Activated CD8-positive, alpha-beta T cell treated with anti-CD3 and anti-CD28 coated beads, Interleukin-2, amount 10 ng/mL, durations not matched to agents 7 days and 5 days (primary cell): ENCODE measurements at places on chromosomes 2 and 18. TPM values are rescaled to one million over a fixed set of nuclear protein-coding genes. Genes with fewer than 3 reads are reported as not detected.

The BMPR2 gene
- 6.3 TPM for total RNA-seq

The APCDD1 gene
- not detected for total RNA-seq

The TBR1 gene
- 0.10 TPM for total RNA-seq

- DNase-seq: no peak
Measured at GRCh38 chr18:41969881-41970280, 14.8 kb downstream of the PIK3C3 start.

DNA sequence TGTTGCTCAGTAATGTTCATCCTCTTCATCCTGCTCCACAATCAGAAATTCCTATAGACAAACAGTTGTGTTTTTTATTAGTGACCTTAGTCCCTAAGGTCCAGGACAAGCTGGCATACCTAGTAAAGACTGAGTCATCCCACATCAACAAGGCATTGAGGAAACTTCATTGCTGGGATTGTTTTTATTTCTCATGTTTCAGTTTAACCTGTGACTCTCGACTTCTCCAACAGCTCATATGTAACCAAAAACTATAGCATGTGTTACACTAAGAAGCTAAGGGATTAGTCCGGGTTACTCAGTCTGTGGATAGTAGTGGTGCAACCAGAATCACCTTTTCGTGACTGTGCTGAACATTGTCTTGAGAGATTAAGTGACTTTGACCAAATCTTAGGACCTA is 292.1 kb downstream of the RDH14 start:
- no peak for DNase-seq

DNA sequence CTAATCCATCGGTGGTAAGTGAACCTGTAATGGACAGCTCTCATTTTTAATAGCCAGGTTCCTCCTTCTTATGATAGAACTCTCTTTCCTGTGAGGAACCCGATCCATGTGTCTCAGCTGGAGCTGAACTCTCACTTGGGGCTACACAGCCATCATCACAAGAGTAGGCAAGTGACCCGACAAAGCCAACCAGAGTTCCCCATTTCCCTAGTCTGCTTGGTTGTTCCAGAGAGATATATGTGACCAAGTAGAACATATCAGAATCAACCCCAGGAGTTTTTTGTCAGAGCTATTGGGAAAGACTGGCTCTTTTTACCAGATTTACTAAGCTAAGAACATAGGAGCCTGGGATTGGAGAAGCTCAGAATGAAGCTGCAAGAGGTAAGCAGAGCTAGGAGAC is 14.6 kb upstream of the HNRNPLL start:
- DNase-seq: no peak

GRCh38 chr2:29544917-29545316 is 376.5 kb downstream of the ALK start:
- no peak for DNase-seq

DNA sequence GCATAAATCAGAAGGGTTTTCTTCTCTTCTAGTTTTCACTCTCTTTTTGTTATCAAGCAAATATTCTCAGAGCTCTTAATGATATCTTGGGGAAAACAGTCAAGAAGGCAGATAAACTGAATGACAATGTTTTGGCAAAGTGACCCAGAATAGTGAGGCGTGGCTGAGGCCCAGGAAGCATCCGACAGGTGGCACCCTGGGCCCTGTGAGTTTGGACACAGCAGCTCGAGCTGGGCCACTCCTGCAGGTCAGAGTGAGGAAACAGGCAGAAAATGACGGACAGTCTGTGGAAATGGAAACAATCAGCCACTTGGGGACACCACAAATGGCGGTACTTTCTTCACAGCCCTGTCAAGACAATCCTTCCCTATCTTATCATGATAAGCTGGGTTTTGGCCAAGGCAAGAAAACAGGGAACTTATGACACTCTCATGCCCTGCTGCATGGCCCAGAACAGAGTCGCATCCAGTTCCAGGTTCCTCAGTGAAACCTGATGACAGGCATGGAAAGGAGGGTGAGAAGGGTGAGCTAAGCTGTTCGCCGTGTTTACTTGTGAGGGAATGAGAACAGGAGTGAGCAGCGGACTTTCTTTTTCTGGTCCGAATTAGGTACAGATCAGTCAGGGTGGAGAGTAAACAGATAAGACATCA is 32.1 kb downstream of the MRPL44 start:
- DNase-seq: no peak
